ENCODE measurements at places on chromosomes 4 and X.

GRCh38 chrX:68090266-68090665, 343.0 kb downstream of the OPHN1 start:
- no peak for DNase-seq

DNA sequence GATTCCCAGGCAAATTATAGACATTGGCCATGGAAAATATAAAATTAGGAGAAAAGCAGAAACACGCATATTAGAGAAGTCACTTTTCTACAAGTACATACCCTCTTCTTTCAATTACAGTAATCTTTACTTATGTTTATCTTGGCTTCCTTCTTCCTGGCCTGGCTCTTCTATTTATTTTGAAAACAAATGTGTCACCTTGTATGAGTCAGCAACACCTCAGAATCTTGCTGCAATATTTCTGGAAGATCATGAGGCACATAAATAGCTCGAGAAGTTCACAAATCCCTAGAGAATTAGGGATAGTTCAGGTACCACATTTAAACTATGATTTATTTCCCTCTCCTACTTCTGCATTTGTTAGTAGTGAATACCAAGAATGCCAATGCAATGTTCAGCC, 124.6 kb downstream of the ANOS1 start:
- DNase-seq, result no peak

DNA sequence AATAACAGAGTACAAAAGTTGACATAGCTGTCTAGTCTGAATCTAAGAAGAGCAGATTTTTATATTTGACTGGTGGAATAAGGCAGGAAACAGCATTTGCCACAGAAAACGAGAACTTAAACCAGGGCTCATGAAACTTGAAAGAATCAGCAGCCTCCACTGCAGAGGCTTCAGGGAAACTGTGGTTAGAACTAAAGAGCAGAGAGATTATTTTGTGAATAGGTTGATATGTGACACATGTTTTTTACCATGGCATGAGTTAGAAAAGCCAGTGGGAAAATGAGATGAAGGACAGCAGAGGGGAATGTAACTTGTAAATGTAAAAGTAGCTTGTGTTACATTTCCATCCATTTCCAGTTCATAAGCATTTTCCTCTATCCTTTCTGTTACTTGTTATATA, 63.7 kb upstream of the CAMK2D start:
- no peak for DNase-seq

DNA sequence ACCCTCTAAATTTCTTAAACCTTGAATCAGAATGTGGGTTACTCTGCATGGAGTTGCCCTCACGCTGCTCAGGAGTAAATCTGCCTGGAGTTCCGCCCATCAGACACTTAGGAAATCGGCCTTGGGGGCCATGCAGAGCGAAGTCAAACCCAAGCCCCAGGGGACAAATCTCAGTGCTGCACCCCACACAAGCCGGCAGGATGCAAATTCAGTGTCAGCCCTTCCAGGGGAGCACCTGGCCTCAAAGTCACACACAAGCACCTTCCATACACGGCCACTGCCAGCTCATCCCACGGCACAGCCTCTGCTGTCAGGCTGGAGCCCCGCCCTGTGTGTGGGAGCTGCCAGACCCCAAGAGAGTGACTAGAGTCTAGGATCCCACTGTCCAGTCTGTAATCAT, 27.4 kb downstream of the RNF212 start:
- DNase-seq, result no peak

GRCh38 chrX:45186643-45187026, 14.0 kb downstream of the DIPK2B start:
- no peak for DNase-seq

All from activated T-helper 1 cell treated with anti-CD3 and anti-CD28 coated beads, Interleukin-2, amount 50 U/mL, for 16 hours (primary cell).